Endothelial cell of umbilical vein (primary cell): ENCODE measurements at places on chromosomes 6 and 20. TPM values are rescaled to one million over a fixed set of nuclear protein-coding genes. Genes with fewer than 3 reads are reported as not detected.

- H3K4me3 ChIP-seq, result no peak overlapping the region
- H3K36me3 ChIP-seq, result no peaks in the 10 kb centered on the region
- H3K4me1 ChIP-seq, result peaks cover 7% of the 10 kb centered on the region
Observed at GRCh38 chr20:32115211-32115767, 5.8 kb downstream of the TM9SF4 start.

- no peak overlapping the region for H3K27ac ChIP-seq
- H3K36me3 ChIP-seq, result no peaks in the 10 kb centered on the region
- H3K4me1 ChIP-seq, result peaks cover 23% of the 10 kb centered on the region
- no peak for DNase-seq
- H3K4me3 ChIP-seq, result no peak overlapping the region
- no peaks in the 10 kb centered on the region for H3K27me3 ChIP-seq
Observed at GRCh38 chr6:156344491-156344890, 432.7 kb upstream of the ARID1B start.

DNA sequence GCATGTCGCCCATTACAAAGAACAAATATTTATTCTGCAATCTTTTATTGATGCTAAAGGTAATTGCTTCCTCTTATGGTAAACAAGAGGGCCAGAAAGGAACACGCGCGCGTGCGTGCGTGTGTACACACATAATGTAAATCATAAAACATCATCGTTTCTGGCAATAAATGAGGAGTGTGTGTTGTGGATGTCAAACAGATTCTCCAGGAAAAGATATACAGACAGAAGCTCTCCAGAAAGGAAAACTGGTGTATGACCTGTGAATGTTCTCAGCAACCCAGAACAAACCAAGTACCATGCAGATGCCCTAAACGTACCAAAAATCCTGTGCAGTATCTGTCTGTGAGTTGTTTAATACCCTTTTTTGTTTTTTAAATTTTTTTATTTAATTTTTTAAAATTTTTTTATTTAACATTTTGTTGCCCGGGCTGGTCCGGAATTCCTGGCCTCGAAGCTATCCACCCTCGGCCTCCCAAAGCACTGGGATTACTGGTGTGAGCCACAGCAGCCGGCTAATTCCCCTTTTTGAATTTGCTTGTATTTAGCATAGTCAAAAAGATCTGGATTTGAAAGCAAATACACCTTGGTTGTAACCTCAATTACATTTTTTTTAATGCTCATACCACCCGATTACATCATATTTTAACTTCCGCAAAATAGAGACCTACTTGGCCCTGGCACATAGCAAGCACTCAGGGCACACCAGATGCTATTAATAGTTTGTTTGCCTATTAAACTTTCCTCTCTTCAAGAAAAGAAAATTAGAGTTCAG lies 909 bp upstream of the NUDT3 start:
- no peak for DNase-seq
- H3K27ac ChIP-seq, result no peak overlapping the region
- H3K4me3 ChIP-seq, result peak overlapping the region; percentile 63
- H3K27me3 ChIP-seq, result no peaks in the 10 kb centered on the region
- no peaks in the 10 kb centered on the region for H3K36me3 ChIP-seq
- H3K4me1 ChIP-seq, result peaks cover 11% of the 10 kb centered on the region

GRCh38 chr6:90149280-90149679 lies 147.4 kb downstream of the BACH2 start:
- no peaks in the 10 kb centered on the region for H3K36me3 ChIP-seq
- no peaks in the 10 kb centered on the region for H3K4me1 ChIP-seq
- no peak overlapping the region for H3K27ac ChIP-seq
- DNase-seq, result no peak

Gene OLIG3
- polyA plus RNA-seq, result not detected in 2 replicates

Gene ASIP
- not detected in 2 replicates for polyA plus RNA-seq
